ENCODE measurements at places on chromosomes 7 and 10.
A peak's percentile ranks its signal among the peaks of the same experiment; 100 is the strongest.

DNA sequence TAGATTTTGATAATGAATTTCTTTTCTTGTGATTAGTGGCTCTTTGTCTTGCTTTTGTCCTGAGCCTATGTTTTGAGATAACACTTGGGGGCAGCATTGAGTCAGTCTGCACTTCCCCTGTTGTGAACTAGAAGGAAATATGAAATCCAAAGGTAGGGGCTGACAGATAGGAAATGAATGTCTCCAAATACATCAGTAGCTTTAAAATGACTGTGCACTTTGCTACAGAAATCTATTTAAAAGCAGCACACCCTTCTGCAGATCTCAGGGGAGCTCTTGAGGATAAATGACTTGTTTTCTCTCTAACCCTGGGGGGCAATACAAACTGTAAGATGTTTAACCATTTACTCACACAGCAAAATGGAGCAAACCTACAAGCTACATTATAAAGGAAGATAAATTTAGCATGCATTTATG is 176.0 kb upstream of the MYO3A start:
- no peak for DNase-seq

GRCh38 chr7:94396596-94396995 is 1.9 kb downstream of the COL1A2 start:
- no peak for DNase-seq

DNA sequence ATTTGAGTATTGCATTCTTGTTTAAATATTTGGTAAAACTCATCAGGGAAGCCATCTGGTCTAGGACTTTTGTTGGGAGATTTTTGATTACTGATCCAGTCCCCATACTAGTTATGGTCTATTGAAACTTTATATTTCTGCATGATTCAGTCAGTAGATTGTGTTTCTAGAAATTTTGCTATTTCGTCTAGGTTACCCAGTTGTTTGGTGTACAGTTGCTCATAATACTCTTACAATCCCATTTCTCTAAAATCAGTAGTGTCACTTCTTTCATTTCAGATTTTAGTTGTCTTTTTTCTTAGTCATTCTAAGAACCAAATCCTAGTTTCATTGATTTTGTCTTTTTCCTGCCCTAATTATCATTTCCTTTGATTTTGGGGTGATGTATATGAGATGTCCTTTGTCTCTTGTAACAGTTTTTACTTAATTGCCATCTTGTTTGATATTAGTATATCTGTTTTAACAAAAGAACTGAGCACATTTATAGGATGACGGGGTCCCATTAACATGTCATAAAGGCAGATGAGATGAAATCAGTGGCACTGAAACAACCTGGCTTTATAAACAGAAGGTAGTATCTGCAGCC is 7.9 kb downstream of the MALSU1 start:
- DNase-seq: no peak

DNA sequence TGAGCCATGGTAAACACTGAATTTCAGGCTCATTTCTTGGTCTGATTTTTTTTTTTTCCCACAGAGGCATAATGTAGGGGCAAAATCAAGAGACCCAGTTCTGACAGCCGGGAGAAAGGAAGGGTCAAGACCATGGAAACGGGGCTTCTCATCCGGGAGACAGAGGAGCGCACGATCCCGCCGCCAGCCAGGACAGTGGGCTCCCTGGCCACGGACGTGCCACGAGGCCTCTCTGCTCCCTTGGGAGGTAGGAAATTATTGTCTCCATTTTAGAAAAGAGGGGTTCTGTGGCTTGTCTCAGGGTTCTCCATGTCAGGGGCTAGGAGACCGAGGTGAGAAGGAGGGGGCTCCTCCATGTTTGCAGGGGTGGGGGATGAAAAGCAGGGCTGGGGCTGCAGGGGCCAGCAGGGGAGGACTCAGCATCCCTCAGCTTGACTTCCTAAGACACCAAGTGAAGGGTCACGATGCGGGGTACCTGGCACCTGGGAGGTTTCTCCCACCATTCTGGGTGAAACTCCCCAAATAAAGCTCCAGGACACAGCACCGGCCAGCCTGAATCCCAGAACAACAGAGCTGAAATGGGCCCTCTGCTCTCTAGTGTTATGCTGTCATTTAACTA is 37.6 kb downstream of the PPIF start:
- no peak for DNase-seq

DNA sequence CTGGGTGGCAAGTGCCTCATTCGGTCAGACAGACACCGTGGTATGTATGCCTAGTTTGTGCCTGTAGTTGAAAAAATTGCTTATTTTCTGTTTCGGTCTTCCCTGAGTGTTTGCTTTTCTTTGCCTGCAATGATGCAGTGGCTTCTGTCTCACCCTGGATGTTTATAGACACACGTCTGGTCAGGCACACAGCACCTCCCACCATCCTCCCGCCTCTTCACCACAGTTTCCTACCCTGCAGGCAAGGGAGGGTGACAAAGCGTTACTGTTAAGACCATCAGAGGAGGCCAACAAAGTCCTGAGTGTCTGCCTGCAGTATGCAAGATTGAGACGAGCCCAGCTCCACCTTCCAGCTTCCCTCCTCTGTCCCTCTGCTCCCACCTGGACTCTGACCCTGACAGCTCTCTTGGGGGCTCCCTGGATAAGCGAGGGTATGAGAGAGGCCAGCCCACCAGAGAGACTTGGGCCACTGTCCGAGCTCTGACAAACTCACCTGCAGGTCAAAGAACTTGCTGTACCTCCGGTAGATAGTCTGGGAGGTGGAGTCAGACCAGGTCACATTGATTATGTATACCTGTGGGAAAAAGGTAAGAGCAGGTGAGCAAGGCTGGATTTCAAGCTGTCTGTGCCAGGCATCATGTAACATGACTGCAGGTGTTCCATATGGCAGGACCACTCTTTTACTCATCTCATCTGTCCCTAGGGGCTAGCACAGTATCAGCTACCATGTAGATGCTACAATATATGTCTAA is 54.4 kb downstream of the SH3PXD2A start:
- DNase-seq: peak; percentile 16

GRCh38 chr10:103897241-103897774 is 20.7 kb downstream of the STN1 start:
- no peak for DNase-seq

DNA sequence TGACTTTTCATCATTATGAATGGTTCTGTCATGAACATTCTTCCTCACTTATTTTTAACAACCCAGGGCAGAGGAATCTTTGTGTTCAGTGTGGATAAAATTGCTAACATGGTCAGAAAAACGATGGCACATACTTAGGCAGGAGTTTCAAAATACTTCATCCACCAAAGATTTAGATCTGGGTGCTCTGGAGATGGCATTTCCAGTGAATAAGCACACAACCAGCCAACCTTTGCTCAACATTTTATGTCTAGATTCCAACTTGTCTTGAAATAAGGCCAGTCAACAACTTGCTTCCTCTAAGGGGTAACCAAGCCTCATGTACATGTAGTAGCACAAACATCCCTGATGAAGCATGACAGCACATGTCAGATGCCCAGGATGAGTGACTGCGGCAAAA is 33.4 kb upstream of the ADRB1 start:
- no peak for DNase-seq

DNA sequence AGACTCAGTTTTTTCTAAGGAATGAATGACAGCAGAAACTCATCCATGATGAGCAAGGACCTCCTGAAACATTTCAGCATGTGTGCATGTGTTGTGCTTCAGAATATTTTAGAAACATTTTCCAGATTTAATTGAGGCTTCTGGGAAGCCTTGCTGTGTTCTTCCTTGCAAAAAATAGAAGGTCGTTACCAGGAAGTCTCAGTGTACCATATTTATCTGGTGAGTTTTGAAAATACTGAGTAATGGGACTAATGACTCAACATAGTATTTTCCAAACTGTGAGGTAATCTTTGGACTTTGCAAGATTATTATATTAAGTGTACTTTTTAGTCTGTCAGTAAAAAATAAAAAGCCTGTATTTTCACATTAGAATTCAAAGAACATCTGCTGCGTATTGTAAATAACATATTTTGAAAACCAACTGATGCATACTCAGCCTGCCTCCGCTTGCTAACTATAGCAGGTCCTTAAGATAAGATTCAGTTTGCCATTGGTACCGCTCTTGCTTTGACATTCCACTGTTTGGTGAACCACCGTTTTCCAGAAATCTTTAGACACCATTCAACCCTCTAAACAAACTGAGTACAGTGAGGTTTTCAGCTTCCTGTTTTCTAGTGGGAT is 739.6 kb upstream of the GALNT17 start:
- DNase-seq: no peak

DNA sequence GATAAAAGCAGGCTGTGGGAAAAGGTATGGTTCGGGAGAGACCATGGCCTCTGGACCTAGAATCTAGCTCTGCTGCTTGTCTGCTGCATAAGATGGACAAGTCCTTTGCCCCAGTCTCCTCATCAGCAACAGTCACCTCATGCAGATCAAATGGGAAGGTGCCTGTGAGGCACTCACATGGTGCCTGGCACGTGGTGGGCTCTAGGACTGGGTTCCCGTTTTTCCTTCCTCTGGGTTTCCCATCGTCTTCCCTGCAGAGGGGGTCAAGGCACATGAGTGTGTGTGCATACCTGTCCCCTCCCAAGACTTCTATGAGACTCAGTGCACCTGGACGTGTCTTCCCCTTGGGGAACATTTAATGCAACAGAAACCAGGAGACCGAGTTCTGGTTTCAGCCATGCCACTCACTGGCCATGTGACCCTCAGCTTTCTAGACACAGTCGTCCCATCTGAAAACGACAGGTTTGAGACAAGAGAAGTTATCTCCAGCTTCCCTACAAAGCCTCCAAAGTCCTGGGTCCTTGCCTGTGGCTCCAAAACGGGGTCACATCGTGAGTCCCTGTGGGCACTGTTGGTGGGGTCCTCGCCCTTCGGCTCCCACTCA is 95.9 kb upstream of the NPTX2 start:
- no peak for DNase-seq

- no peak for DNase-seq
Observed at GRCh38 chr7:129376076-129376777, 58.0 kb upstream of the STRIP2 start.

GRCh38 chr7:29565224-29565630 is 1.6 kb downstream of the PRR15 start:
- DNase-seq: no peak

GRCh38 chr10:115125505-115125904 is 32.3 kb downstream of the ATRNL1 start:
- DNase-seq: no peak

DNA sequence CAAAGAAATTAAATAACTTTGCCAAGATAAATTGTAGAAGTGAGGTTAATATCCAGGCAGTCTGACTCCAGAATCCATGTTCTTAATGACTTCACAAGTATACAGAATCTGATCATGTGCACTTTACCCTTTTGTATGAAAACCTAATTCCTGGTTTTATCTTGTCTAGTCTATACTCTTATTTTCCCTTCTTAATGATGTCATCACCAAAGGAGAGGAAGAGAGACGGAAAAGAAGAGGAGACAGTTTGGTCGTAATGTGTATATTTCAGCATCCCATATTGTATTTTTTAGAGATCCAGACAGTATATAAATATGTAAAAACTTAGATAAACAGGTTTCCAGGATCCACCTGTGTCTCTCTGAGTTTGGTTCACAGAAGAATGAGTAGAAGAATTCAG is 159.9 kb upstream of the MDFIC start:
- DNase-seq: no peak

GRCh38 chr10:11578802-11579255 is 32.6 kb downstream of the USP6NL start:
- peak; percentile 8 for DNase-seq

GRCh38 chr7:147033641-147034040 is 917.0 kb downstream of the CNTNAP2 start:
- DNase-seq: no peak

GRCh38 chr7:30866939-30867338 is 44.7 kb upstream of the AQP1 start:
- no peak for DNase-seq

DNA sequence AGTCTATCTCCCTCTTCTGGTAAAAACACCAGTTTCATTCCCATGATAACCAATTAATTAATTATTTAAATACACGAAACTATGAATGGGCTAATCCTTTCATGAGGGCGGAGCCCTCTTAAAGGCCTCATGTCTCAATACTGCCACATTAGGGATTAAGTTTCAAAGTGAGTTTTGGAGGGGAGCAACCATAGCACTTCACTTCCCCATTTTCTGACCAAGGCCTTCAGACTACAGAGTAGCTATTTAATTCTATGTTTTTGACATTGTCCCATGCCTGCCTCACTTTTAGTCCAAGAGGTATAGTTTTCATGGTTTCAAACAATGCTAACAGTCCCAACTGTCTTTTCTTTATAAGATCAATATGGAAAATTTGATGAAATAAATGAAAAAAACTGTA is 618.6 kb downstream of the ZWINT start:
- DNase-seq: no peak

DNA sequence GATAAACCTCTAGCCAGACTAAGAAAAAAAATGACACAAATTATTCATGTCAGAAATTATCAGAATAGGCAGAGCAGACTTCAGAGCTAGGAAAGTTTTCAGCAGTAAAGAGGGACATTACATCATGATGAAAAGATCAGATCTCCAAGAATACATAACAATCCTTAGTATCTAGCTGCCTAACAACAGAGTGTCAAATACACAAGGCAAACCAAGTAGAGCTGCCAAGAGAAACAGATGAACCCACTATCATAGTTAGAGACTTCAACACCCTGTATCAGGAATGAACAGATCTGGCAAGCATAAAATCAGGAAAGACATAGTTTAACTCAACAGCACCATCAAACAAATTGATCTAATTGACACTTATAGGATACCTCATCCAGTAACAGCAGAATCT is 92.3 kb downstream of the NKX6-2 start:
- DNase-seq: no peak

DNA sequence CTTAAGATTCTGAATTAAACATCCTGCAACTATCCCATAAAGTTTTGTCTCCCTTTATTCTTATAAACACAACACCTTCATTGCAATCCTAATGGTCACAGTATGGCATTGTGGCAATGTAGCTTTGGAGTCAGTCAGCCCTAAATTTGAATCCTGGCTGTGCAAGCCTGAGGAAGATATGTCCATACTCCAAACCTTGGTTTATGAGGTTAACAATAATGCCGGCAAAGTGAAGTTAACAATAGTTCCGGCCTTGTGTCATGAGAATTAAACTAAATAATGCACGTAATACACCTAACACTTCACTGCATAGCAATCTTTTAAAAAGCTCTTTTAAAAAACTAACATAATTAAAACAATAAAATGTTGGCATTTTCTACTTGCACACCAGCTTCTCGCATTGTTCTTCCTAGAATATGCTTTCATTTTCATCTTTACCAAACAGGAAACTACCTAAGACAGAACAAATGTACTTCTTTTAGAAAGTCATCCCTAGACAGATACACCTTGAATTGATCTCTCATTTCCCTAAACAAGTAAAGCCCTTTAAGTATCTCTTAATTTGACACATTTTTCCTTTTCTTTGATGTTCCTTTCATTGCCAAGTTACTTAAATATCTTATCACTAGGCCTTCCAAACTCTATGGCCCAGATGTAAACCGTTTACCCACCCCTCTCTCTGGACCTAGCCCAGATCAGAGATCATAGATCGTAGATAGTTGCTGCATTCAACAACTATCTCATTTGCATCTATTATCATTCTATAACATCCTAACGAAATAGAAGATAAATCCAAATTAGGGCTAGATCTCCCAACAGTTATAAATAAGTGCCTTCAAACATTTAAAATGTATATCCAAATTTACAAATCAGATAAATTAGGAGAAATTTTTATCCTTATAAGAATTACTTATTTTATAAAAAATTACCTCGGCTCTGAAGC is 66.7 kb downstream of the CREB3L2 start:
- no peak for DNase-seq
